ENCODE measurements at places on chromosomes 7 and 10.

- DNase-seq = no peak
Measured at GRCh38 chr7:32224276-32224675, 154.1 kb upstream of the PDE1C start.

- DNase-seq = no peak
Measured at GRCh38 chr7:55975988-55976633, 11.7 kb downstream of the NIPSNAP2 start.

GRCh38 chr10:62373639-62373994, 552 bp upstream of the ZNF365 start:
- no peak for DNase-seq

GRCh38 chr10:122673269-122673668, 26.4 kb downstream of the C10orf120 start:
- no peak for DNase-seq

DNA sequence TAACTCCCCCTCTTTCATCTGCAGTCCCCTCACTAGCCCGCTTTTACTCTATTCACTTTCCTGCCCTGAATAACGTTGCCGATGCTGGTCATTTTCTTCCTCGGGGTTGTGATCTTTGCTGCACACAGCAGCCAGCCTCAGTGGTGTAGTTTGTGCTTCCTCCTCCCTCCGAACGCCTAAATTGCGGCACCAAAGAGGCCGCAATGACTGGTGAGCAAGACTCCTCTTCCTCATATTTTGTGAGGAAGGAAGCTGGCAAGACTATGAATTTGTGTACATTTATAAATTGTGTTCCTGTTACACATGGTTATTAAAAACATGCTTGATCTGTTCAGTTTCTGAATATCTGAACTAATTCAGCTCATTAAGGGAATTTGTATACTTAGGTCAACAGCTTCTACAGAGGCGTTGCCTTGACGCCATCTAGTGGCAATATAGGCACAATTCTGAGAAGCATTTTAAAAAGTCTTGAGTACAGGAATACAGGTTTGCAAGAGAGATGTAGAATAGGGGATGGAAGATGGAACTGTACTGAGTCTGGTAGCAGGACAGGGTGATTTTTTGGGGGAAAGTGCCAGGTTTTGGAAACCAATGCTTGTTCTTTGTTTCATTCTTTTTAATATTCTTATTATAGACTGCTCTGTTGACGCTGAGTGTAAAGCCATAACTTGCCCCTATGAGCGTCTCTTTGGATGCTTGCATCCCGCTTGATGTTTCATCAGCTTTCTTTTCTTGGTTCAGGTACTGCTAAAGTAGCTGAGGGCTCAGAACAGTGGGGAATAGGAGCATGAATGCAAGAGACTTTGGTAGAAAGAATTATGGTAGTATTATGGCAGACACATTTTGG, 4.1 kb upstream of the TAS2R5 start:
- peak; percentile 79 for DNase-seq

DNA sequence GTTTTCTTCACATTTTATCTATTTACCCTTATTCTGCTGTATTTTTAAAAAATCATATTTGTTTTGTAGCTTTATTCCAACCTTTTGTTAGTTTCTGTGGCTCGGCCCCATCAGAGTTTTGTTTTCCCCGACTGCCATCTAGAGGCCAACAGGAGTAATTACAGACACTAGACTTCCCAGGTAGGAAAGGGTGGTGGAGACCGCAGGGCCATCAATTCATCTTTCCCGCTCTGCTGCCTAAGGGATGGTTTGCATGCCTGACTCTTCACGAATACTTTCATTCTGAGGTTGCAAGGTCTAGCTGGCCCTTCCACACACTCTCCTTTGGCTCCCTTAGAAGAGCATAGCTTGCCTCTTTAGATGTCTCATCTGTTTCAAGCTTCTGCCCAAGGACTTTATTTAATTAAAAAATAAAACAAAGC, 38.3 kb downstream of the LYZL2 start:
- peak; percentile 59 for DNase-seq

Data from NB4 (cell line).